ENCODE measurements at places on chromosomes 1 and 21.

DNA sequence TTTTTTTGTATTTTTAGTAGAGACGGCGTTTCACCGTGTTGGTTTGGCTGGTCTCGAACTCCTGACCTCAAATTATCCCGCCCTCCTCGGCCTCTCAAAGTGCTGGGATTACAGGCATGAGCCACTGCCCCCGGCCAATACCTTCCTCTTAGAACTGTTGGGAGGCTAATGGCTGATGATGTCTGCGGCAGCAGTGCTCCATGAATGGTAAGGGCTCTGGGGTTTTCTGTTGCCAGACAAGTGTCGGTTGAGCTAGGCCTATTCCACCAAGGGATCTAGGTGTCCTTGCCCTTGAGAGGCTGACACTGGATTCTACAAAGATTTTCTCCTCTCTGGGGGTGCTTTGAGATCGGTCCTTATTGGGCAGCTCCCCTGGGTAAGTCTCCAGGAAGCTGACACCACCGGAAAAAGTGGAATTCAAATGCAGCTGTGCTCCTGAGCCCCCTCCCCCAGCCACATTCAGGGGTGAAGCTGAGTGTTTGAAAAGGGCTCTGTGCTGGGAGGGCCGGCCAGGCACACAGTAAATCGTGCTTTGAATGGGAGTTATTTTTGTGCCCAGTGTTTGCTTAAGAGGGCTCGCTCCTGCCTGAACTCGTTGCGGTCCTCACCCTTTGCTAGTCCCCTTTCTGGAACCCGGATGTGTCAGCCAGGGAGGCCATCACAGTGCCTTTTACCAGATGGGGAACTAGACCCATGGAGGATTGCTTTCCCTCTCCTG is 5.2 kb downstream of the SOX13 start:
- no peak for DNase-seq

DNA sequence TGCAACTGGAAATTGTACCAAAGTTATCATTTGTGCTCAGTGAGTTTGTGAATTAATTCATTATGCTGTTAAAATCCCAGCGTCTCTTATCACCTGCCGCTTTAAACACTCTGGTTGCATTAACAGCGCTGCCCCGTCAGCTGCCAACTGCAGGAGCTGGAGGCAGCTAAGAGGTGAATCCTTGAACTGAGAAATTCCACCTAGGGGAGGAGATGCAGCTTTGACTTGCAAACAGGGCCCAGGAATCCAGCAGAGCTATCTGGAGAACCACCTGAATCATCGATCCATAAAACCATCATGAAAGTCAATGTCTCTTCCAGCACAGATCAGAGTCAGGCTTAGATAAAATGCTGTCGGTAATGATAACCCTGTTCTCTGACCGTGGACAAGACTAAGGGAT is 140.7 kb upstream of the PTBP2 start:
- no peak for DNase-seq

DNA sequence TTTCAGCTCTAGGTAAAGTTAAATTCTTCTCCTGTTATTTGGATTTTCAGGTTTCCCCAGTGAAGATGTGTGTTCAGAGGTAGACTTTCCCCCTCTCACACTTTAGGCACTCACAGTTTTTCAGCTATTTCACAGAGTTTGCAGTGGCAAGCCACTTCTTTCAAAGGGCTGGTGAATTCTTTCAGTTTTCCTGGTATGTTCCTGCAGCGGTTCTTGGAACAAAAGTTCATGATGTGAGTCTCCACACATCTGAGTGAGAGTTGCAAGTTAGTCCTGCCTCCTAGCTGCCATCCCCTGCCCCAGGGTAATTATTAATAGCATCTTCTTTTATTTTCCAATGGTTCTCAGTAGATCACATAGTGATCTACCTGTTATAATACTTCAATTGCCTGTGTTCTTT is 27.3 kb upstream of the CD84 start:
- no peak for DNase-seq

- DNase-seq, result no peak
Measured at GRCh38 chr1:27011058-27011764, 1.4 kb downstream of the TENT5B start.

DNA sequence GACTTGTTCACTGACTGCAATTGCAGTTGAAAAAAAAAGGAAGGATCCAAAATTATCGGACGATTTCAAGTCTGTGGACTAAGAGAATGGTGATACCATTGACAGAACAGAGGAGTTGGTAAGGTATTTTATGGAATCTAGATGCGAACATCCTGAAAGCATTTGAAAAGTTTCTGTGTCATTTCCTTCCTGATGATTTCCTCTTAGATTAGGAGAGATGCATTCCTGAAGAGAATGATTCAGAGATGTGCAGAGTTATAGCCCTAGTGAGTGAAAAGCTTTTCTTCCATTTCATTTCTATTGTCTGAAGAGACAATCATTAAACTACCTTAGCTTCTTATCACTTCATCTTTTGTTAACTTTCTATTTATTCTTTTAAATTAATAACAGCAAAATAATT is 200.0 kb downstream of the KCNK2 start:
- no peak for DNase-seq

DNA sequence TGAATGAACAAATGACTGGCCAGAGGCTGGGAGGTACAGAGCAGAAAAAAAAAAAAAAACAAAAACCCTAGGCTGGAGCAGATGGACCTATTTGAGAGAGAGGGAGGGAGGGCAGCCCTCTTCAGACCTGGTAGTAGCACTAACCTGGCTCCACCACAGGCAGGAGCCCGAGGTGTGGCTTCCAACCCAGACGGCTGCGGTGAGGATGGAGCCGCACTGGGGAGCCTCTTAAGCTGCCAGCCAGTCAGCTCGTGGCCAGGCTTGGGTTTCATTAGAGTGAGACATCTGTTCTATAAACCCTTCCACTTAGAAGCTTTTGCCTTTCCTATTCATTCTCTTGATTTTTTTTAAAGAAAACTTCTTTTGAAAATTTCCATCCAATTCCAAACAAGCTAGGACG is 16.8 kb downstream of the LGR6 start:
- peak; percentile 80 for DNase-seq

Data from cerebellar cortex (tissue), 1 donor.